ENCODE measurements at places on chromosomes 7 and 10.

GRCh38 chr10:43205681-43206390, 61.0 kb downstream of the RASGEF1A start:
- no peak for DNase-seq

DNA sequence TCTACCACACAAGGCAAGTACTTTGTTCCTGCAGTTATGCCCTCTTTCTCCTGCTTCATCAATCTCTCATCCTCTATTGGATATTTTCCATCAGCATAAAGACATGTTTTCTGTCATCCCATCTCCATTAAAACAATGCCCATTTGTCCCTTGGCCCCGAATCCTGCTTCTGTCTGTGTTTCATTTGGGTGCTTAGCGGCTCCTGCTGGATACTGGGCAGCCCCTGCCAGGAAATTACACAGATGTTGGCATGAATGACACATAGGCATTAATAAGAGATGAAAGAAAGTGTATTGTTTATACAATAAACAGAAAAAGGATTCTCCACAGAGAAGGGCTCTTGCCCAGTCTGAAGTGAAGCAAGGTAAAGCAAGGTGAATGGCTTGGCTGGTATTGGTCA, 765.3 kb downstream of the REEP3 start:
- no peak for DNase-seq

- DNase-seq = peak; percentile 73
These were observed 92.1 kb downstream of the CCDC71L start for GRCh38 chr7:106568680-106569499.

- no peak for DNase-seq
These were observed 108.2 kb downstream of the INPP5A start for GRCh38 chr10:132645630-132646442.

DNA sequence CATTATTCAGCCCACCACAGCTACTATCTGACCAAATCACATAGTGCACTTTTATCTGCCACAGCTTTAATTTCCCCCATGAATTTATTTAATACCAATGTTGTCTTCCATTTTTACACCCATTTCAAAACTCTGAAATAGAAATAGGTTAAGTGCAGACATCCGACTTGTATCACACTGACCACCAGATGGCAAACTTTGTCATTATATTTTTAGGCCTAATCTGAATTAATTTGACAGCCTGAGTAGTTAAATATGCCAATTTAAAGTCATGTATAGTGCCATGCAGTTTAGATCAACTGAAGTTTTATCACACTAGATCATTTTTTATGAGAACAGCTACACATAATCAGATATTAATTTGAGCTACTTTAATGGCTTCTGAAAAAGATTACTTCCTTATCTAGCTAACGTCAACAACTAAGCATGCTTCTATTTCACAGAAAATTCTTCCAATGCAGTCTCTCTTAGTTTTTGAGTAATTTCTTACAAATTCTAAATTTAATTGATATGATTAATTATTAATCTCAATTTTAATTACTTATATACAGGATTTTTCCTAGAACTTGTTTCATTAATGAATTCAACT, 566.4 kb downstream of the GFRA1 start:
- no peak for DNase-seq

DNA sequence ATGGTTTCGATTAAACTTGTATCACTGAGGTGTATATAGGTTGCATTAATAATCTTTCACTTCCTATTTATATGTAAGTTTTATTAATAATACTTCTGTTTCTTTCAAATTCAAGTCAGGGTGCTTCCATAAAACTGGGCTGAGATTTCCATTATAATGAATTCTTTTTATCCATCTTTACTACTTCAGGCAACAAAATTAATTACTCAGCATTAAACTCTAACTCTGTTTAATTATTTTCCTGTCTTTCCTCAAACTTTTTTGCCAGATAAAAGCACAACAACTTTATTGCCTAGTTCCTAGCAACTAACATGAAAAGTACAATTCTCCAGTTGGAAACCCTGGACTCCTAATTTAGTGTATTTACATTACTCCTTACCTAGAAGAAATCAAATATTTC, 3.0 kb upstream of the MINDY3 start:
- no peak for DNase-seq

GRCh38 chr10:48653347-48653746, 31.3 kb upstream of the WDFY4 start:
- DNase-seq = no peak

DNA sequence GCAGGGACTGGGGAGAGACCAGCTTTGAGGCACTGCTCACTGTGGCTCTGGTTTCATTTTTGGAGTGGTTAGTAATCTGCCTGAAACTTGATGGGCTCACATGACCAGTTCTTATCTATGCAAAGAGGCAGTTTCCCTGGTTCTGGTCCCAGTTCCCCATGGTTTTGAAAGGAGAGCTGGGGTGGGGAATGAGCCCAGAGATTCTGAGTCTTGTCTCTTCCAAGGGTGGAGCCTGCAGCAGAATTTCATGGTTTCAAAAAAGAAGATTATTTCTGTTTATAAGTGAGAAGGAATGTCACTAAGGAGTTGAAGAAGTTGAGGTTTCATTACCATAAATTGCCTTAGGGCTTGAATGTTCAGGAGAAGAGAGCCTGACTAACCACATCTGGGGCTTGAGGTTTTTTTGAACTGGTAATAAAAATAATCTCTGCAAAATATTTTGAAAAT, 190.2 kb upstream of the HABP2 start:
- DNase-seq = no peak

Measured in inflammatory macrophage (primary cell).